ENCODE measurements at places on chromosomes 1 and 21. TPM values are rescaled to one million over a fixed set of nuclear protein-coding genes. Genes with fewer than 3 reads are reported as not detected.

TEKT2 gene
- not detected for total RNA-seq

AMPD1 gene
- not detected for total RNA-seq

HSD3B2 gene
- total RNA-seq, result not detected

MAP1LC3C gene
- not detected for total RNA-seq

GOLT1A gene
- not detected for total RNA-seq

OLIG2 gene
- not detected for total RNA-seq

LORICRIN gene
- total RNA-seq, result not detected

ERMAP gene
- total RNA-seq, result 2.5 TPM

KIRREL1 gene
- total RNA-seq, result 0.08 TPM

CHODL gene
- total RNA-seq, result not detected

C2CD2 gene
- total RNA-seq, result 3.9 TPM

CRYBG2 gene
- 2.9 TPM for total RNA-seq

AMY2A gene
- total RNA-seq, result not detected

HES2 gene
- total RNA-seq, result 0.15 TPM

HLCS gene
- total RNA-seq, result 14.8 TPM

MAEL gene
- not detected for total RNA-seq

TNFSF18 gene
- total RNA-seq, result not detected

HRNR gene
- total RNA-seq, result not detected

LCE3E gene
- total RNA-seq, result not detected

S100A14 gene
- not detected for total RNA-seq

CHRM3 gene
- not detected for total RNA-seq

MNDA gene
- total RNA-seq, result not detected

NBPF8 gene
- 17.1 TPM for total RNA-seq

C1orf105 gene
- total RNA-seq, result not detected

NECTIN4 gene
- total RNA-seq, result 0.08 TPM

SPRR2A gene
- not detected for total RNA-seq

MTFR1L gene
- 34.1 TPM for total RNA-seq

CLCA4 gene
- not detected for total RNA-seq

PDC gene
- total RNA-seq, result not detected

NBPF10 gene
- 0.80 TPM for total RNA-seq

SLC44A3 gene
- not detected for total RNA-seq

NFIA gene
- total RNA-seq, result 4.8 TPM

FABP3 gene
- total RNA-seq, result not detected

ANGEL2 gene
- 38.0 TPM for total RNA-seq

VANGL1 gene
- 2.2 TPM for total RNA-seq

LCE1C gene
- not detected for total RNA-seq

OLFML3 gene
- 0.17 TPM for total RNA-seq

C1QA gene
- total RNA-seq, result not detected

RUNX3 gene
- total RNA-seq, result 183 TPM

DPYD gene
- total RNA-seq, result 7.8 TPM

FALEC gene
- 0.55 TPM for total RNA-seq

RAB13 gene
- total RNA-seq, result 15.5 TPM

AGBL4 gene
- not detected for total RNA-seq

TAL1 gene
- total RNA-seq, result not detected

MRPL9 gene
- total RNA-seq, result 169 TPM

FUBP1 gene
- total RNA-seq, result 235 TPM

FCRL6 gene
- 0.21 TPM for total RNA-seq

HIVEP3 gene
- 26.3 TPM for total RNA-seq

SPATA21 gene
- not detected for total RNA-seq

SPRR4 gene
- total RNA-seq, result not detected

LINGO4 gene
- 0.08 TPM for total RNA-seq

CD84 gene
- 17.6 TPM for total RNA-seq

ADGRB2 gene
- total RNA-seq, result 0.13 TPM

FAM163A gene
- not detected for total RNA-seq

G0S2 gene
- 9.4 TPM for total RNA-seq

SHISA4 gene
- 0.36 TPM for total RNA-seq

OR2T2 gene
- total RNA-seq, result not detected

KRTAP19-8 gene
- total RNA-seq, result not detected

TRAF5 gene
- total RNA-seq, result 39.1 TPM

All from activated CD8-positive, alpha-beta memory T cell treated with anti-CD3 and anti-CD28 coated beads for 36 hours (primary cell).